ENCODE measurements at places on chromosomes 5 and 9.

DNA sequence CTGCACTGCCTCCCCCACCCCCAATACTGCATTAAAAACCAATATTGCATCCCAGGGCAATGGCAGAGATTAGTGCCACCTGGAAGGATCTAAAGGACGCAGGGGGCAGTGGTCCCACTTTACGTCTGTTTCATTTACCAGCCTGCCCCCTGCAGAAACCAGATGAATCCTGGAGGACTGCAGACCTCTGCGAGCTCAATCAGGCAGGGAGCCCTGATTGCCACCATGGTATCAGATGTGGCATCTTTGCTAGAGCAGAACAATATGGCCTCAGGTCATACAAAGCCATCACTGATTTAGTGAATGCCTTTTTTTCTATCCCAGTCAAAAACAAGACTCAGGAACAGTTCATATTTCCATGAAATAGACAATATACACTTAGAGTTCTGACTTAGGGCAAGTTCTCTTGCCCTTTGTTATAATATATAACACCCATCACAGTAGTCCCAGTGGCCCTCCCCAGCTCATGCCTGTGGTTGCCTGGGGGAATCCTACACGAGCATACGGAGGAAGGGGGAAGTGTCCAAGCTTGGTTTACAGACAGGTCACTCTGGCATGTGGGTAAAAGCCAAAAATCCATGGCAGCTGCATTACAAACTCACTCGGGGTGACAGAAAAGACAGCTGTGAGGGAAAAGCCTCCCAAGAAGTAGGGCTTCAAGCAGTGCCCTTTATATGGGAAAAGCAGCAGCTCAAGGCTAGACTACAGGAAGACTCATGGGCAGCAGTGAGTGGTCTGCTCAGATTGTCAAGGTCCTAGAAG is 85.1 kb downstream of the MED27 start:
- DNase-seq, result no peak

DNA sequence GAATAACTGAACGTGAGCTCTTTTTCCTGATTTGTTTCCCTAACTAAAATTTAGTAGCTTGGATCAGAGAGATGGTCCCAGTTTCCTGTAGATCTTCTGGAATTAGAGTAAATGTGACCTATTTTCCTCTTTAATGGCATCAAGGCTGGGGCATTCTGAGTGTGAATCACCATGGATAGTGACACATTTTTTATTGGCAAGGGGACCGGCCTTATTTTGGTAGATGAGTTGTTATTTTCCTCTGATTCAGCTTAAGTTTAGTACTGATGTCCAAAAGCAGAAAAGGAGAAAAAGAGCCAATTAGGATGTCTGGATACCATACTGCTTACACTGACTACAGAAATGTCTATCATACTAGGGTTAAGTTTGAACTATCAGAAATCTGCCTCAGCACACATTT is 68.1 kb downstream of the RNF38 start:
- no peak for DNase-seq

DNA sequence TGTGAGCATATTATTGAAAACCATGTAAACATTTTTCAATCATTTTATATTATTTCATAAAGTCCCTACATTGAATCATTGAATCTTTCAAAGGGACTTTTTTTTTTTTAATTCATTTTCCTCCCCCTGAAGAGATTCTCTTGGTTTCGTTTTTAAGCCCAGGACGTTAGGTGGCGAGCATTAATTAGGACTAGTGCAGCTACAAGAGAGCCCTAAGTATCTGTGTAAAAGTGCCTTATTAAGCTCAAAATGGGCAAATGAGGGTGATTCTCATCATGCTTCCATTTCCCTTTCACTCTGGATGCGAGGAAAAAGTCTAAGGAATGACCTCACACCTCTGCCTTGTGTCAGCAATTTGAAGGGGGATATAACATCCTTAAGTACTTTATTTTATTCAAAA is 517.9 kb upstream of the ITGA1 start:
- no peak for DNase-seq

DNA sequence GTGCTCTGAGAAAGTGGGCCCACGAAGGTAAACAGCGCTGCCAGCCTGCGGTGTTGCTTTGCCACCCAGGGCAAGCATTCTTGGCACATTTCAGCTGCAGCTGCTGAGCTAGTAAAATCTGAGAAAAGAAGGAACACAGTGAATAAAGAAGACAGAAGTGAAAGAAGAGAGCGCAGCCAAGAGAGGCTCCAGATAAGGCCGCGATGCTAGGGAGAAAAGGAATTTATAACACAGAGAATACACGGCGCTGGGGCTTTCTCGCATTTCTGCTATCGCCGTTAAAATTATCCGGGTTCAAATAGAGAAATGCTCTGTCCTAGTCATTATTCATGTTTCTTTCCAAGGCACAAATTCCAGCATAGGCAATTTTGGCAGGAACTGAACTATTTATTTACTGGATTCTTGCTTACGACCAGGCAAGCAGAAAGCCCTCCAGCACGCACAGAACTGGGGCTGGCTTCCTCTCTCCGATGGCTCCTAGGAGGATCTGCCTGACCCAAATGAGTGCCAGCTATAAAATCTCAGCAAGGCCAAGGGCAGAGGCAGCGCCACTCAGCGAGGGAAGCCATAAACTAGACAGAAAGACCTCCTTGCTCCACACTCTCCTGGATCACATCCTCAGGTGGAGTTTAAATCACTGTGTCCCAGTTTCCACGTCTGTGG is 111.2 kb downstream of the ATPSCKMT start:
- DNase-seq, result no peak

DNA sequence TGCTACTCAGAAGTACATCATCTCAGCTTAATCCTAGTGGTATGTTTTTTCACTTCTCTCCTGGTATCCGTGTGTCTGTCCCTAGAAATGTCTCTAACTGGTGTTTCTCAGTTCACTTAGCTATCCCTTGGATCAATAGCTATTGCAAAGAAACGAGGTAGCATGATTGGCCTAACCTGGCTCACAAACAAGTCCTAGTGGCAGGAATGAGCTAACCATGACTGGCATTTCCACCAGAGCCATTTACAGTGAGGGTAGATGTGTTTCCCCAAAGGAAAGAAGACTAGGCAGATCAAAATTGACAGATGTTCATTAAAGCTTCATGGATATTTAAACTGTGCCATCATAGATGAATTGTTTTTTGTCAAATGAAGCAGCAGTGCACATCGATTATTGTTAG is 82.5 kb downstream of the PALM2AKAP2 start:
- no peak for DNase-seq

DNA sequence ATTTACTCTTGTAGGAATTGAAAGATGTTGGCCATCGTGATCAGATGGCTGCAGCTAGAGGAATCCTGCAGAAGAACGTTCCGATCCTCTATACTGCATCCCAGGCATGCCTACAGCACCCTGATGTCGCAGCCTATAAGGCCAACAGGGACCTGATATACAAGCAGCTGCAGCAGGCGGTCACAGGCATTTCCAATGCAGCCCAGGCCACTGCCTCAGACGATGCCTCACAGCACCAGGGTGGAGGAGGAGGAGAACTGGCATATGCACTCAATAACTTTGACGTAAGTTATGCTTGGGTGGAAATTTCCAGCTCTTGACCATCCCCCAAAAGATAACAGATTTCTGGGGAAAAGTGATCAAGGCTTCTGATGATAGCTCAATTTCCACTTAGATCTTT is 50.6 kb downstream of the LRRTM2 start:
- no peak for DNase-seq

- DNase-seq, result no peak
These were observed 250.7 kb downstream of the KCTD16 start for GRCh38 chr5:144421411-144421810.

GRCh38 chr5:67287510-67288268 is 91.1 kb upstream of the CD180 start:
- DNase-seq, result no peak

Data from WERI-Rb-1 (cell line).